Activated naive CD4-positive, alpha-beta T cell (primary cell): ENCODE measurements at places on chromosomes 11 and 22.
A peak's percentile ranks its signal among the peaks of the same experiment; 100 is the strongest.

- no peak for DNase-seq
Observed at GRCh38 chr11:43035086-43035485, 276.7 kb upstream of the API5 start.

- no peak for DNase-seq
Observed at GRCh38 chr11:59426361-59427067, at the start of gene OR5A2. TSS of gene OR5A2 (minus strand) at chr11:59426413. CDS start at chr11:59422953, 3,460 bp downstream.

- no peak for DNase-seq
Observed at GRCh38 chr11:47104261-47104950, 72.3 kb downstream of the ARFGAP2 start.

GRCh38 chr11:122781378-122782195 lies 56.7 kb upstream of the CRTAM start:
- peak; percentile 57 for DNase-seq

DNA sequence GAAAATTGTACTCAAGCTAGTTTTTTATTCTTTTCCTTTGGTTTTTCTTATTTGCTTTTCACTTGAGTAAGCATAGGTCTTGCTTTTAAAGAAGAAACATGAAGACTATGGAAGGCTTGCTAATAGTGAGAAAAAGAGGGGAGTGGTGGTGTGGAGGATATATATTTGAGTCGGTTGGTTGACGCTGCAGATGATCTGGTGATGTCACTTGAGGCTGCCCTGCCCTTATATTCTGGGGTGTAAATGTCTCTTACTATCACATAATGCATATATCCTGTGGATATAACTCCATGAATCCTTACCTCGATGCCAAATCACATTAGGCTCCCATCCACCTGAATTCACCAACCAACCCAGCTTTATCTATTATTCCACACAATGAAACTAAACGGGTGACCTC lies 2.9 kb downstream of the GRIA4 start:
- DNase-seq = no peak

GRCh38 chr11:113475160-113475761 lies at the start of gene DRD2:
TSS of gene DRD2 (minus strand) at chr11:113475398. CDS start at chr11:113424651, 50,747 bp downstream.
- DNase-seq = no peak

- DNase-seq = no peak
Observed at GRCh38 chr11:27697679-27698275, 2.5 kb downstream of the BDNF start.

- no peak for DNase-seq
Observed at GRCh38 chr11:16632295-16633200, 105.9 kb upstream of the C11orf58 start.

GRCh38 chr11:134275534-134276395 lies at the start of gene GLB1L3:
TSS of gene GLB1L3 (plus strand) at chr11:134276379. CDS start at chr11:134276741, 362 bp downstream.
- peak; percentile 71 for DNase-seq

DNA sequence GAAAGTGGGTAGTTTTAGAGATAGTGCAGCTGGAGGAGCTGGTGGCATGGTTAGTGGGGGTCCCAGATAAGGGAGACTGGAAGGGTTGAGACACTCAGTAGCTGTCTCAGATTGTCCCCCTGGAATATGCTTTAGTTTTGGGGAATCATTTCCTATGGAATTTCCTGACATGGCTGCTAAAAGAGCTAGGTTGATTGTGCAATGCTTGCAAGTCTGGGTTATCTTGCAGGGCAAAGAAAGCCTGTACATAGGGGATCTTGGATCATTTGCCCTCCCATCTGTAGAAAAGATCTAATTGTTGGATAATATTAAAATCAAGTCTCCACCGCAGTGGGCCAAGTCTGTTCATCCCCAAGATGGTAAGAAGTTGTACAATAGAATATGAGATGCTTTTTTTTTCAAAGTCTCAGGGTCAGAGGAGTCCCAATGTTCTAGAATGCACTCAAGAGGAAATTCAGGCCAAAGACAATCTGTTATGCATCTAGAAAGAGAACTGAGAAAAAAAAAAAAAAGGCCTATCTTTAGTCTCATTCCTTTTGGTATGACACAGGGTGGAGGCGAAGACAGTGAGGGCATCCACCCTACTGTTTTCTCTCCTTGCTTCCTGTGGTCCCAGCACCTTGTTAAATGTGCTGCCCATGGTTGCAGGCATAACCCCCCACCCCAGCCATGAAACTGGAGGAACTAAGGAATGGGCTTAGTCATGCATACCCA lies 20.2 kb downstream of the MS4A6E start:
- no peak for DNase-seq

- DNase-seq = no peak
Observed at GRCh38 chr11:131248588-131248987, 121.8 kb upstream of the NTM start.

DNA sequence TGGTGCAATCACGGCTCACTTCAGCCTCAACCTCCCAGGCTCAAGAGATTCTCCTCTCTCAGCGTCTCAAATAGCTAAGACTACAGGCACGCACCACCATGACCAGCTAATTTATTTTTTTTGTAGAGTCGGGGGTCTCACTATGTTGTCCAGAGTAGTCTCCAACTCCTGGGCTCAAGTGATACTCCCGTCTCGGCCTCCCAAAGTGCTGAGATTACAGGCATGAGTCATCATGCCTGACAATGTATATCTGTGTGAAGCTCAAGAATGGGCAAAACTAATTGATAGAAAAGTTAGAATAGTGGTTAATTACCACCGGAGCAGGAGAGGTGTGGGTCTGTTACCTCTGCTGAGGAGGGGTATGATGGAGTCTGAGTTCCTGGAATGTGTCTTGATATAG lies 9.1 kb upstream of the SLC43A3 start:
- DNase-seq = no peak

DNA sequence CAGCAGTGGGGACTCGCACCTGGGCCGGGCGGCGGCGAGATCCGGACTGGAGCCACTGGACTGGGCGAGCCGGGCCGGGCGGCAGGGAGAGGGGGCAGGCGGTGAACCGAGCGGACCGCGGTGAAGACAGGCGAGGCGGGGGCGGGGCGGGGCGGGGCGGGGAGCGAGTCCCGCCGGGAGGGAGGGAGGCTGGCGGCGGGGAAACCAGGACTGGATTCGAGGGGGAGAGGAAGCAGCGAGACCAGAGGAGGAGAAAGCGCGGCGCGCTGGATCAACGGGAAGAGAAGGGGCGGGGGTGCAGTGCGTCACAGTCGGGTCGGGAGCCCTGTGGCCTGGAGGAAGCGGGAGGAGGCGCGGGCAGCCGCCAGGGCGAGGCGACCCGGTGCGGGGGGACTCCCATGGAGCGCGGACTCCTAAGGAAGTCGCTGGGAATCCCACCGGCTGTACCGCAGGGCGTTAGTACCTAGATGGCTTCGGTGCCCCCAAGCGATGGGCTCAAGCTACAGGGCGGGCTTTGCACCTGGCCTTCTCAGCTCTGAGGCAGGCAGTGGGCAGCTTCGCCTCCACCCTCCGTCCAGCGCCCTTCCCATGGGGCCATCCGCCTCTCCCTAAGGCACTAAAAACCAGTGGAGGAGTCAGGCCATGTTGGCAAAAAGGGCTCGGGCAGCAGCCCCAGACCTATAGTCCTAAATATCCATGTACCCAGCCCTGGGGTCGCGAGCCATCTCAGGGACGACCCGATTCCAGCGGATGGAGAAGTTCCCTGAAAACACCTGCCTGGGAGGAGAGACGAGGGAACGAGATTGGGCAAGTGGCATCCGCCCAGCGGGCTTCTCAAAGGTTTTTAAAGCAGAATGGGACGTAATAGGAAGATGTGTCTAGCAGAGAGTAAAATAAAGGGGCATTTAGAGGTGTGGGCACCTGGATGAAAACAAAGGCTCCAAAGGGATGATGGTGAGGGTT lies at the start of gene TMEM121B:
TSS of gene TMEM121B (minus strand) at position 128 of the 963 bp plus-strand sequence. CDS start 233 bp downstream, outside the sequence.
- DNase-seq = no peak

GRCh38 chr11:2843551-2843950 lies 42.0 kb downstream of the CDKN1C start:
- no peak for DNase-seq

- DNase-seq = no peak
Observed at GRCh38 chr11:80240245-80240644, 799.4 kb upstream of the TENM4 start.

GRCh38 chr11:21430537-21430936 lies 761.2 kb downstream of the NELL1 start:
- DNase-seq = no peak

DNA sequence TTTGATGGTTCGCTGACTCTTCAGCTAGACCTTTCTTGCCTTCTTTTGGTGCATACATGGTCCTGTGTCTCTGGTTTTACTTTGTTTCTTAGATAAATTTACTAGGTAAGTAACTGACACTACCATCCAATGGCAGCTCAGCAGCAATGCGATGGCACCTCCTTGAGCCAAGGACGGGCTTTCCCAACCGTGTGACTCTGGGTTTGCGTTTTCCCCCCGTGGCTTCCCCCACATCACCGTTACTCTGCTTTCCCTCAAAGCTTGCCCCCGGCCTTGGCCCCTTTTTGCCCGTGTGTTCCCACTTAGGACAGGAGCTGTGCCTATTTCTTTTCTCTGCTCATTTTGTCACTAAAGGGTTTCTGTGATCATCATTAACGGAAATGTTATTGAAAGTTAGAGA lies 41.5 kb downstream of the TBC1D22A start:
- DNase-seq = no peak

- DNase-seq = no peak
Observed at GRCh38 chr11:2863276-2863618, 22.3 kb downstream of the CDKN1C start.

- DNase-seq = no peak
Observed at GRCh38 chr11:2077061-2077802, 62.0 kb downstream of the IGF2 start.

DNA sequence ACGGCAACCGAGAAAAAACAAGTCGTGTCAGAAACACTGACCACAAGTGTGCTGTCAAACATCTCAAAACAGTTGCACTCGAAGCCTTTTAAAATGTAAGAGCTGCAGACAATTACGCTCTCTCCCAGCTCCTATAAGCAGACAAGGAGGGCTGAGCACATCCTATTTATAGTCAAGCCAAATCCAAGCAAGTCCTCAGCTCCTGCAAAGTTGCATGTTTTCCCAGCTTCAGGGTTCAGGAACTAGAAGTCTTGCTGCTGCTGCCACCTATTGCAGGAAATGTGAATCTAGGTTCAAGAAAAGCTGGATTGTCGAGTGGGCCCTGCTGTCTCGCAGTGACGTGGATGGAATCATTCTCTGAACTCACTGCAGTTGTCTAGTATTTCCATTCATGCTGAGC lies 15.5 kb downstream of the EFCAB6 start:
- no peak for DNase-seq

DNA sequence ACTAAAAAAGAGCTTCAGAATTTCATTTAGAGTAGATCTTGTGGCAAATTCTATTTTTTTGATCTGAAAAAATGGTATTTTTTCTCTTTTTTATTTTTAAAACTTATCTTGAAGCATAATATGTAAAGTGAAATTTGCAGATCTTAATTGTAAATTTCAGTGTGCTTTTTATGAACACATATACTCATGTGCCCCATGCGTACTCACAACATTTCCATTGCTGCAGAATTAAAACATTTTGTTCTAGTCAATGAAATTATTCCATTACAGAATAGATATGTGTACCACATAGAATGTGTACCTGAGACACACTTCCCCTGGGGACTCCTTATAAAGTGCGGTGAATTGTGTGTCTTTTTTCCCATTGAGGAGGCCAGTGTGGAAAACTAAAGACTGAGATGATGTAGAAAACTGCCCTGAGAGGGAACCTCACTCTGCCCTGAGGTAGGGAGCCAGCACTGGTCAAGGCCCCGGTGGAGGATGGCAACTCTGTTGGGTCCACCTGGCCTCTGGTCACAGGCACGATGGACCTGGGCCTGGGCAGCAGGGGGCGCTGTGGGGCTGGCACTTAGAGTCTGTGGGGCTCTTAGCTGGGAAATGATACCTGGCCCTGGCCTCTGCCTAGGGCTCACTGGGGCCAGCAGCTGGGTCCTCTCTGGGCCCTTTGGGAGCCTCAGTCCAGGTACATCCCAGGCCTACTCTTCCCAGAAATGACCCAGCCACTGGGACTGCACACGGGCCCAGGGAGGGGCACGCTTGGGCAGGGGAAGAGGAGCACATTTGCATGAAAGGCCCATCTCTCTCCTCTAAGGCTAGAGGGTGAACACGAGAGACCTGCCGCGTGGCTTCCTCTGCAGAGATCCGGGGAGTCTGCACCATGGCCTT lies 77.9 kb upstream of the TOP3B start:
- DNase-seq = peak; percentile 18

GRCh38 chr22:46893281-46894020 lies 131.0 kb downstream of the TBC1D22A start:
- DNase-seq = no peak

DNA sequence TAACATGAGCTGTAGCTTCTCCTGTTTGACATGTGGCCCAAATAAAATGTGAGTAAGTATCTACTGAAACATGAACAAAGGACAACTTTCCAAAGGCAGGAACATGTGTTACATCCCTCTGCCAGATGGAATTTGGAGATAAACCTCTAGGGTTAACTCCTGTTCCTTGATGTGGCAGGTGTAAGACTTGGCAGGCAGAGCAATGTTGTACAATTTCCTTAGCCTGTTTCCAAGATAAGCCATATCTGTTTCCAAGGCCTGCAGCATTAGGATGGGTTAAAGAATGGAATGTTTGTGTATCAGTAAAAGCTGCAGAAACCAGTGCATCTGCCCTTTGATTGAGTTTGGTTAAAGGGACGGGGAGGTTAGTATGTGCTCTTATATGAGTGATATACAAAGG lies 8.8 kb upstream of the DNAJB13 start:
- DNase-seq = no peak

DNA sequence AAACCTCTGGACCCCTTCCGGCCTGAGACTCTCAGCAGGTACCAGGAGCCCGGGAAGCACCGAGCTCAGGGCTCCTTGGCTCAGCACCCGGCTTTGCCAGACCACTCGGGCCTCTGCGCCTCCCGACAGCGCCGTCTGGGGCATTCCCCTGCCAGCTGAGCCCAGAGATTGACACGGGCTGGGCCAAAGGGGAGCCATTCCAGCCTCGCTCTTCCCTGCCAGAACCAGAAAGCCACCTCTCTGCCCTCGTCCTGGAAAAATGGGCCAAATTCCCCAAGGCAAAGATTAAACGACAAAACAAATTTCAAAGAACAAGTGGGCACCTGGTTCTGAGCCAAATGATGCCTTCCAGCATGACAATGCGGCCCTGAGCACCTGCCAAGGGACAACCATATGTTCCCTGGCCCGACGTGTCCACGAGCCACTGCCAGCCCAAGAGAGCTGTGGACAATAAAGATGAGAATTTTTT lies 59.3 kb downstream of the CELSR1 start:
- no peak for DNase-seq

GRCh38 chr11:130639369-130639768 lies 190.9 kb downstream of the ADAMTS15 start:
- DNase-seq = no peak

DNA sequence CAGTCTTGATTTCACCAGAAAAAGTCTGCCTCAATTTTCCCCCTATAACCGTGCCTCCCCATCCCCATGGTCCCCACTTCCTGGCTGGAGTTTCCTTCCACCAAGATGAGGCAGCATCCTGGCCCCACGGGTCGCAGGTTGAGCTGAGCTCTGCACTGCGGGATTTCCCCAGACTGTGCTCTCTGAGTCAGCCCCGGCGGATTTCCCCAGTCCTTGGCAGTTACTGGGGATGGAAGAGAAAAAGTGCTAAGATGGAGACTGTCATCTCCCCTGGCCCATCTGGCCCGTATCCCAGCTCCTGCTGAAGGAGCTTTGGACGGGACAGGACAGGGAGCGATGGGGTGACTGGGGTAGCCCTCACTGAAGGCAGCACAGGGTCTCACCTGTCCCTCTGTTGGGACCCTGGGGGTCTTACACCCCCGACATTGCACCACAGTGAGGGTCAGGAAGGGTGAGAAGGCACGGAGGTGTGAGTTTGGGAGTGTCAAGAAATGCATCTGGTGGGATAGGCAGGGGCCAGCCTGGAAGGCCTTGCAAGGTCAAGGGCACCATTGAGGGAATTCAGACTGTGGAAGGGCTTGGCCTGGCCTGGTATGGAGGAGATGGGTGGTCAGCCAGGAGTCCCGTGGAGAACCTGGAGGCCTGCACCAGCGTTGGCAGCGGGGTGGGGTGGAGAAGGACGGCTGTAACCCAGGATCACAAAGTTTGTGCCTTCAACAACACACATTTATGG lies 36.5 kb downstream of the NADSYN1 start:
- no peak for DNase-seq
